CD8-positive, alpha-beta T cell (primary cell): ENCODE measurements at places on chromosomes 13 and 19.

DNA sequence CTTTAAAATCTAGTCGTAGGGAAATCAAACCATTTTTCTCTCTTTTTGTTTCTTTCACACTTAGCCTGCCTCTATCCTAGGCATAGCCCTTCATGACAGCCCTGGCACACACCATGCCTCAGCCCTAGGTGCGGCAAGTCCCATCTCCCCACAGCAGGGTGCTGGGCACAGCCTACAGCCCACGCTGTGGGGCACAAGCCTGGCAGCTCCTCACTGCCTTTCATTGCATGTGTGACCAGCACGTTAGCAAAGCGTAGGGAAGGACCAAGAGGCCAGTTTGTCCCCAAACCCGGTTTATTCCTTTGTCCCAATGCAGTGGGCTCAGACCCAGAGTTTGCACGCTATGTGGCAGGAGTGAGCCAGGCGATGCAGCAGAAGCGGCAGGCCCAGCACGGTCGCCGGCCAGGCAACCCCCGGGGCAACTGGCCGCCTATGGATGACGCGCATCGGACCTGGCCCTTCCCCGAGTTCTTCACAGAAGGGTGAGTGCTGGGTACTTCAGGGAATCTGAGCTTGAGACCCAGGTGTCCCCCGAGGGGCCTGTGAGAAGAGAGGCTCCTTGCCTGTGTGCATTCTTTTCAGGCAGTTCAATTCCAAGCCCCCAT lies 17.3 kb upstream of the GPI start:
- no peak for DNase-seq

DNA sequence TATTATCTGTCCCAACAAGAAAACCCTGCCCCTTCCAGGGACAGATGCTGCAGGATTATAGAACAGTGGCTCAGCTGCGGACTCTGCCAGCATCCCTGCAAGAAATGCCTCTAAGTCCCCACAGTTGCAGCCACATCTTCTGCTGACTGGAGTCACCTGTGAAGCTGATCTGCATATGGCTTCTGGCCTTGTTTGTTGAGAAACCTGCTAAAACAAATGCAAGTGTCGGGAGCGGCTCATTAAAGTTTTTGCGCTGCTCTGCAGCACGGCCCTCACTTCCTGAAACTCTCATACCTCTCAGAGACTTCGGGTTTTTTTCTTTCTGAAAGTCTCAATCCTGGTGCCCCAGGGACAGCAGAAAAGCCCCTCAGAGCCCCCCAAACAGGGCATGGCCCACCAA lies 725.0 kb downstream of the UQCRFS1 start:
- no peak for DNase-seq

DNA sequence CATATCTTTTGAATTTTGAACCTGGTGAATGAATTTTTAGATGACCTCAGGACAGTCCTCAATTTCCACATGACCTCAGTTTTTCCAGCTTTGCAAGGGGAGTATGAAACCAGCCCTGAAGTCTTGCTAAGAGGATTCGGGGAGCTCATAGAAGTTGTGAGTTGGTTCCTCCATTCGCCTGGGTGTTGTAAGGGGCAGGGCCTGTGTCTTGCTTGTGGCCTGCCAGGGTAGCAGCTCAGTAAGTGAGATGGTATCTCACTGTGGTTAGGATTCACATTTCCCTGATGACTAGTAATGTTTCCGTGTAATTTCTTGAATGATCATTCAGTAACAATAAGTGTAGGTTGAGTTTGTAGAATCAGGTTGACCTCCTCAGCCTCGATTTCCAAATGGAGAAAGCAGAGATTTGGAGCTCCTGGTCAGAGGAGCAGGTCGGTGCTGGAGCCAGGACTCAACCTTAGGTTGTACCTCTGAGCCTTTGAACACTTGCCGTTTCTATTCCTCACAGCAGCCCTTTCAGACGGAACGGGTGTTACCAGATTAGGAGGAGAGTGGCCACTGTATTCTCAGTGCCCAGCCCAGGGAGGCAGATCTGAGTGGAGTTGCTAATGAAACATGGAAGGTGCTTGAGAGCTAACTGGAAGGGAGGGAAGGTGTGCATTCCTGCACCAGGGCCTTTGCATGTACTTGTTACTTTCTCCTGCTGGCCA lies 14.6 kb downstream of the NACC1 start:
- DNase-seq: no peak

- no peak for DNase-seq
Observed at GRCh38 chr13:25489238-25489637, 117.5 kb downstream of the ATP8A2 start.

DNA sequence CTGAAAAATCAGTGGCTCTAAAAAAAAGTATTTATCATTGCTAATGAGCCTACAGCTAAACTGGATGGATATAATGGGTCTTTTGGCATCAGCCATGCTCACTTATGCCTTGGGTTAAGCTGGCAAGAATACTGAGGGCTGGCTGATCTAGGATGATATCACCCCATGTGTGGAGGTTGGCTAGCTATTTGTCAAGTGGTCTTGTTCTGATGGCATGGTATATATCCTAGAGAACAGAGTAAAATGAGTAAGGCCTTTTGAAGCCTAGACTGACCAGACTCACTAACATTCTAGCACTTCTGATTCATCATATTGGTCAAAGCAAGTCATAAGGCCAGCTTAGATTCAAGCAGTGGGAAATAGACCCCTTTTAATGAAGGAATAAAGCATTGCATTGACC lies 383.0 kb downstream of the SLITRK1 start:
- no peak for DNase-seq

GRCh38 chr19:29858000-29858596 lies 46.3 kb downstream of the CCNE1 start:
- DNase-seq: peak; percentile 55

- peak; percentile 57 for DNase-seq
Observed at GRCh38 chr19:5205381-5205780, 135.2 kb downstream of the PTPRS start.
